Stimulated activated CD4-positive, alpha-beta T cell treated with anti-CD3 and anti-CD28 coated beads, Interleukin-4, amount 100 ng/mL, for 48 hours (primary cell): ENCODE measurements at places on chromosomes 3 and 15.
A peak's percentile ranks its signal among the peaks of the same experiment; 100 is the strongest.

GRCh38 chr15:72339777-72340177 lies 19.8 kb upstream of the CELF6 start:
- no peak for DNase-seq

DNA sequence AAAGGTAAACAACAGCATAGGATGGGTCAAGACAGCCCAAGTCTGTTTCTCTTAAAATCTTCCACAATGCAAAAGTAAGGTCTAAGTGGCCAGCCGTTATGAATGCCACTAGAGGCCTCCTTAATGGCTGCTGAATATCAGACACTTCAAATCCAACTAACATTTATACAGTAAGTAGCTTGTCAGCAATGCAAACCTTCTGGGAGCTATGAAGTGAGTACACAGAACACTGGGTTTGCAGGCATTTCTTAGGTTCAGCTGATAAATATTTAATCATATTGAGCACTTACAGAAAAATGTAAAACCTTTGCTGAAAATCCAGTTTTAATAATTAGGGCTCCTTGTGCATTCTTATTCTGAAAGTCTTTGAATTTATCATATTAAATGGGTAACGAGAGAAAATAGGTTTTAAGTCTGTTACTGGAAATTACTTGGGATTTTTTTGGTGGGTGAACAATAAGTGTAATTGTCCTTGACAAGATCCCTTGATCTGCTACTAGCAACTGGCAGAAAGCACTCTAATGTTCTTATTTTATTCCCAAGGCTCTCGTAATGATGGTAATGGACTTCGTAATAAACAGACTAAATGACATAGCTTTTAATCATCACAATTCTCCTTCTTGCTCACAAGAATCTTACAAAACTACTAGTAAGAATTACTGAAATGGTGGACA lies 141.7 kb upstream of the GPR149 start:
- no peak for DNase-seq

DNA sequence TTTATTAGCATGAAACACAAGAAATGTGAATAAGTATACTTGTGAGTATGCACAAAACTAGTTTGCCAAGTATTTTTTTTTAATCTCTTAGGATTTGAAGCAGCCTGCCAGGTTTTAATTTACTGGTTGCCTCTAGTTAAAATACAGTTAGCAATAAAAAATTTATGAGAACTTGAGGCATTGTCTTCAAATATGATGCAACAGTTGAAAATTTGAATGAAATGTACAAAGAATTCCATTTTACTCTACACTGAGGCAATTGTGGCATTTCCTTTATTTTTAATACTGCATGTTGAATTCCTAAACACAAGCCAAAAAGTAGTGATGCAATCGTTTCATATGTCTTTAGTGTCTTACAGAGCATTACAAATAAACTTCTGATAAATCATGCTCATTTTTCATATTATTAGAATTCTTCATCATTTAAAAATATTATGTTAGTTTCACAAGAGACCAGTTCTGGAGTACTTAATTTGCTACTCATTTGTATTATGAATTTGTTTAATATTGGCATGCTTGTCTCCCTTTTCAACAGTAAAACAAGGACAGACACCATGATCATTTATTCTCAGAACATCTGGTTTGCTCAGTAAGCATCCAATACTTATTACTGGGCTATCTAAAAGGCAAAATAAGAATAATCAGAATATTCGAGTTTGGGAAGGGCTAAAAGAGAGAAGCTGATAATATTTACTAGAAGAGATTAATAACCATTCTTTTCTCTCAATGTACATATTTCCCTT lies 124.8 kb upstream of the PTX3 start:
- DNase-seq, result no peak

DNA sequence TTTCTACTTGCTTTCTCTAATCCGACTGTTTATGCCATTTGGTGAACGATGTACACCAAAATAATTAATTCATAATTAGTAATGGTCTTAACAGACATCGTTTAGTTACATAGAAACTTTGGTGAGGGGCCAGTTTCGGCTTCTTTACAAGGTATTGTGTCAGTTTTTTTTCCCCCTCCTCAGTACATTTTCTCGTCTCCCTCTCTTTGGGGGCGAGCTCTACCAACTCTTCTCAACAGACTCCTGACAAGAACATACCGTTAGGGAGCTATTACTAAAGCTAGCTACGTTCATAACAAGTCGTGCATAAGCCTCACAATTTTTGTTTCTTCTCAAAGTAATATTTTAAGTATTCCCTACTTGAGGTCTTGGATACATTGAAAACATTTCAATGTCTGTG lies 1.4 kb downstream of the U2SURP start:
- DNase-seq, result no peak

DNA sequence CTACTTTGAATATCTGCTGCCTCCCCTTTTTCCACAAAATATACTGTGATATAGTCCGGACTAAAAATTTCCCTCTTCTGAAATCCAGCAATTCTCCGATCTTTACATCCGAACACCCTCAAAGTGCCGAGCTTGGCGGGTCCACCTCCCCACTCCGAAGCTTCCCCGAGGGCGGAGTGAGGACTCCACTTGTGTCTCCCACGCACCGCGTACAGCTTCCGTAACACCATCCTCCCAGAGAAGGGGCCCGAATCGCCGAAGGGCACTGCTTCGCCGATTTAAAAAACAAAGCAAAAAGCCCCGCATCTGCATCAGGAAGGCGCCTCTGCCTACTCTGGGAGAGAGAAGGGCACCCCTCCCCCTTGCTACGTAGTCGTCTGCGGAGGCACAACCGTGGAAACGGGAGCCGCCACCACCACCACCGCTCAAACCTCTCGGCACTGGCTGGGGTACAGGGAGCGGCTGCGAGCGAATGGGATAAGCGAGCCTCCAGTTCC lies 551 bp downstream of the NCBP2 start:
- DNase-seq, result peak; percentile 58

GRCh38 chr3:102230057-102230456 lies 204.8 kb upstream of the ZPLD1 start:
- DNase-seq, result no peak

- no peak for DNase-seq
These were observed 86.8 kb downstream of the TCF12 start for GRCh38 chr15:57005244-57005643.

DNA sequence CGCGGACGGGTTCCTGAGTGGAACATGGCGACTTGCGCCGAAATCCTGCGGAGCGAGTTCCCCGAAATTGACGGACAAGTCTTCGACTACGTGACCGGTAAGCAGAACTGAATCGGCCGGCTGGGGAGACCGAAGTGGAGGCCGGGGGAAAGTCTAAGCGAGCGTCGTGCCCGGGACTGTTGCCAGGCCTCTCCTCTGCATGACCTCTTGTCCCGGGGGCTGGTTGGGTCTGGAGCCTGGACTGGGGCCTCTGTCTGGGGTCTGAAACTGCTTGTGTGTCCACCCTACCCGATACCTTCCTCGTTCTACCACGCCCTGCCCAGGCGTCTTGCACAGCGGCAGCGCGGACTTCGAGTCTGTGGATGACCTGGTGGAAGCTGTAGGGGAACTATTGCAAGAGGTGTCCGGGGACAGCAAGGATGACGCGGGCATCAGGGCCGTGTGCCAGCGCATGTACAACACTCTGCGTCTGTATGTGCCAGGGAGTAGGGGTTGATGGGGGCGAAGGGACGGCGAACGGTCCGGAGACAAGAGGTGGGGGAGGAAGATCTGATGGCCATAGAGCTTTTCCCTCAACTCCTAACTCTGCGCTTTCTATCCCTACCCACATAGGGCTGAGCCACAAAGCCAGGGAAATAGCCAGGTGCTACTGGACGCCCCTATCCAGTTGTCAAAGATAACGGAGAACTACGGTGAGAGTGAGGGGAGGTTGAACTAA lies at the start of gene ABCF3:
ABCF3 (plus strand) TSS at position 16 of the 718 bp plus-strand sequence; CDS start at position 25, 9 bp downstream.
- DNase-seq, result no peak

DNA sequence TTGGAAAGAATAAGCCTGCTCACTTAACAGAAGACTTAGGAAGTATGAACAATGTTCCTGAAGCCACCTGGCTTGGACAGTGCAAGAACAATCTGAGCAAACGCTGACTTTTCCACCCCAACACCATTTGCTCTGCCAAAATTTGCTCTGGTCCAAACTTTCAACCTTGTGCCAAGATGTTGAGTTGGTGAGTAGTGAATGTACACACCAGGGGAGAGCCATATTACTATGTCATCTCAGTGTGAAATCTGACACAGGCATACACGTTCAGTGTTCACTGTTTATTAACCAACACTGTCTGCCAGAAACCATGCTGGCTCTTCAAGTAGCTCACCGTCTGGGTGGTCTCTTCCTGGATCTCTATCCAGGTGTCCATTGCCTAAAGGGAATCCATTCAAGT lies 152.9 kb upstream of the LPP start:
- DNase-seq, result no peak

- peak; percentile 18 for DNase-seq
These were observed 28.1 kb upstream of the SYNM start for GRCh38 chr15:99076555-99077308.

DNA sequence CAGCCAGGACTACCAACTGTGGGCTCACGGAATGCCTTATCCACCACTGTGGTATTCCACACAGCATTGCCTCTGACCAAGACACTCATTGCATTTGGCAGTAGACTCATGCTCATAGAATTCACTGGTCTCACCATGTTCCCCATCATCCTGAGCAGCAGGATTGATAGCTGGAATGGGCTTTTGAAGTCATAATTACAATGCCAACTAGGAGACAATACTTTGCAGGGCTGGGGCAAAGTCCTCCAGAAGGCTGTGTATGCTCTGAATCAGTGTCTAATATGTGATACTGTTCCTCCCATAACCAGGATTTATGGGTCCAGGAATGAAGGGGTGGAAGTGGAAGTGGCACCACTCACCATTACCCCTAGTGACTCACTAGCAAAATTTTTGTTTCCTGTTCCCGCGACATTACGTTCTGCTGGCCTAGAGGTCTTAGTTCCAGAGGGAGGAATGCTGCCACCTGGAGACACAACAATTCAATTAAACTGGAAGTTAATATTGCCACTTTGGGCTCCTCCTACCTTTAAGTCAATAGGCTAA lies 58.6 kb upstream of the CCDC80 start:
- DNase-seq, result no peak

GRCh38 chr3:50316657-50317242 lies 5.8 kb downstream of the HYAL2 start:
- no peak for DNase-seq

GRCh38 chr3:168040607-168041208 lies 55.0 kb downstream of the GOLIM4 start:
- DNase-seq, result no peak

- DNase-seq, result no peak
These were observed 171.6 kb upstream of the MBNL1 start for GRCh38 chr3:152097120-152097519.

DNA sequence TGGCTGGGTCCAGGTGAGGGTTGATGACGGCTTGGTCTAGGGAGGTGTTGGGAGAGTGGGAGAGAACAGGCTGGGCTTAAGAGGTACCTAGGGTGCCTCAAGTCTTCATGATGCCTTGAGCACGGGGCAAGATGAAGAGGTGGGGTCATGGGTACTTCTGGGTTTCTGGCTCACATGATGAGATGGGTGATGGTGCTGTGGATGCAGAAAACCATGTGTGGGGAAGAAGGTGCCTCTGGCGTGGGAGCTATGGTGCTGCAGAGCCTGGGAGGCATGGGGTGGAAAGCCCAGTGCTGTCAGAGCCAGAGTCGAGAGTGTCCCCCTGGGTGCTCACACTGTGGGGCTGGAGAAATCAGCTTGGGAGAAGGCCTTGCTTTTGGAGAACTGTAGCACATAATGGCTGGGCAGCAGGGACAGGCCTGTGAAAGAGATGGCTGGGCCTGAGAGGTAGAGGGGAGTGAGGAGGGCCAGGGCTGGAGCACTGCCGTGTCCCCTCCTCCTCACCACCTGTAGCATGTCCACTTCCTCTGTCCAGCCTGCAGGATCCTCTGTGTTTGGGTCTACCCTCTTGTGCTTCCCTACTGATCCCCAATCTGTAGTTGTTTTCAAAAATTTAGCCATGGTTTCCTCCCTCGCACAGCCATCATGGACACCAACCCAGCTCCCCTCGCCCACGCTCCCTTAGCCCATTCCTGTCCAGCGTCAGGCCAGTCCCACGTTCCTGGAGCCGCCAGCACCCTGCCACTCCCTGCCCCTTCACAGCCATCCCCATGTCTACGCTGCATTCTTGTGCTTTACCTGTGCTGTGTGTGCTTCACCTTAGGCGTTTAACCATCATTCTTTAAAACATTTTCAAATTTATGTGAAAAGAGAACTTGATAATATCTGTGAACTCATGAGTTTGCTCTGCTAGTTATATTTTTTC lies 132.0 kb downstream of the EEFSEC start:
- DNase-seq, result no peak

GRCh38 chr3:41198526-41198925 lies 779 bp upstream of the CTNNB1 start:
- no peak for DNase-seq

GRCh38 chr3:129045675-129046036 lies 14.9 kb upstream of the GP9 start:
- DNase-seq, result peak; percentile 16

GRCh38 chr15:29822684-29823459 lies 604 bp upstream of the TJP1 start:
- DNase-seq, result no peak

DNA sequence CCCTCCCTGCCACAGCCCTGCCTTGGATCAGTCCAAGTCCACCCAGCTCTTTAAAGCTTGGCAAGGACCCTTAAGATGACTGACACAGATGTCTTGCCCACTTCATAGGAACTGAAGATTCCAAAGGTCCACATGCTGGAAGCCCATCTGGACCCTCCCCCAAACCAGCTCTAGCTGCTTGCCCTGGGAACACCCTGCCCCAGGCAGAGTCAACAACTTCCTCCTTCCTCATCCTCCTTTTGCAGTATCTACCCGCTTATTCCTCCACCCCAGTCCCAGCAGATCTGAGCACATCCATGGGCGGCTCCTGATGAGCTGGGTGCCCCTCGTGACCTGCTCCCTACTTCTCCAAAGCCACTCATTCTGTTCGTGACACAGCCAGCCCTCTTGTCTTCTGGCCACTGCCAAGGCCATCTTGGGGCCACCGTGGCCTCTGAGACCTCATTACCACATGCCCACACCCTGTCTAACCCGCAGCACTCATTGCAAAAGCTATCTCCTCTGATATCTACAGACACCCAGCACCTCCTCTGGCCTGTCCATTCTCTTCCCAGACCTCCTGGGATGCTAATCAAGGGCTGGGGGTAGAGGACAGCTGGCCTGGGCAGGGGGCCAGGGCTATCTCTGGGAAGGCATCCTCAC lies 2.0 kb upstream of the PFKFB4 start:
- DNase-seq, result no peak

- DNase-seq, result no peak
These were observed 314.1 kb upstream of the TRIM42 start for GRCh38 chr3:140363801-140364200.

GRCh38 chr3:125437631-125438435 lies 62.7 kb upstream of the ZNF148 start:
- peak; percentile 48 for DNase-seq

DNA sequence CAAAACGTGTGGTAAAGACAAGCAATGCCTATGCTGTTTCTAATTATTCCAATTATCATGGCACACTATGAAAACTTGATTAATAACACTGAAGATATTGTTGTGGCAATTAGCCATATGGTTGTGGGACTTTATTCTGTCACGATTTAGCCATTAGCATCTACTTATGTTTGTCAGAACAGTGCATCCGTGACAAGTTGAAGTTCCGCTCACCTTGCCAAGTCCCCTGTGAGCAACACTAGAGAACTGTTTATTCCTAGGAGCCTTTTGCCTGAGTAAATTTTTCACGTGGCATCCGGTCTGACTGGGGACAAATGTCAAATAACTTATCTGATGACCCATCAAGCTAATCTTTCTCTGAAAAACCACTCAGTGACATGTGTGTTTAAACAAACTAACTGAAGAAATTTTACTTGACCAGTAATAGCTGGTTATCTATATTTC lies 403.3 kb downstream of the TBC1D5 start:
- DNase-seq, result no peak
